ENCODE measurements at places on chromosomes 4 and X.

- no peak for DNase-seq
These were observed 288.6 kb downstream of the EPHA5 start for GRCh38 chr4:65381648-65382047.

DNA sequence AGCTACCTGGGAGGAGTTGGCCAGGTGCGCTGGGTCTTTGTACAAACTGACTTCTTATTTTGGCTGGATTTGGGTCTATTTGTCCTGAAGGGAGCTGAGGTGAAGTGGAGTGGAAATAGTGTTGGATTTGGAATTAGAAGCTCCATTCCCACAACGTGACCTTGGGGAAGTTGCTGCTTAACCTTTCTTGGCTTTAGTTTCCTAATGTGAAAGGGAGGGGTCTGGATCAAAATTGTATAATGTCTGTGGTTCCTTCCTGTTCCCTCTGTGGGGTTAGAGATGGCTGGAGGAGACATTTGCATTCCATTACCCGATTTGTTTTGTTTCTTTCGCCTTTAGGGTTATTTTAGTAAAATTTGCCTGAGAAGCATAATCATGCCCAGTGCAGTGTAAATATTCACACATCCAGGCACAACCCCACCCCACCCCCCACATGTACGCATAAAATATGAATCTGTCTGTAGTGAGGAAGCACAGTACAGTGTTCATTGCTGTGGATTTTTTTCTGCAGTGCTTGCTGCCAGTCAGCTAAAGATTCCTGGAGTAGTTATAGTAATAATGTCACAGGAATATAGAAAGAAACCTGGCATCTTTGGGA is 21.5 kb downstream of the JADE1 start:
- DNase-seq, result no peak

DNA sequence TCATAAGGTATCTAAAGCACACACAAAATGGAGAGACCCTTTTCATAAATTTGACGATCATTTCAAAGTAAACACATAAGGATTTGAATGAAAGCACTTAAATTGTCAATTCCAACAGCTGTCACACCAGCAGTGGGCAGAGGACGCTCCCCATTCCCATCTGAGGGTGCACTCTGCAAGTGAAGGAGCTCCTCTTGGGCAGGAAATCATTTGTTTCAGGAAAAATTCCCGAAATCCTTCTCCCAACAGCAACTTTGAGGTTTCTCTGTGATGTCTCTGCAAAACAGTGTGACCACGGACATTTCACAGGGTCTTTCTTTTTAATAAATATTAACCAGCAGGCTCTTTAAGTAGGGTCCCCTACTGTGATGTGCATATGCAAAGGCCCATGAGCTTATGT is 111.0 kb downstream of the EPHA5 start:
- no peak for DNase-seq

DNA sequence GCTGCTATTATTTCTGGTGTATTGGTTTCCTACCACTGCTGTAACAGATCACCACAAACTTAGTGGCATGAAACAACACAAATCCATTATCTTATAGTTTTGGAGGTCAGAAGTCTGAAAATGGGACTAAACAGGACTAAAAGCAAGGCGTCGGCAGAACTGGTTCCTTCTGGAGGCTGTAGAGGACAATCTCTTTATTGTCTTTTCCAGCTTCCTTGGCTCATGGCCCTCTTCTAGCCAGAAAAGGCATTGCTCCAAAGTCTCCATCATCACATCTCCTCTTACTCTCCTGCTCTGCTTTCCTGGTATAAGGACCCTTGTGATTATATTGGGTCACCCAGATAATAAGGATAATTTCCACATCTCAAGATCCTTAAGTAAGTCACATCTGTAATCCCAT is 121.9 kb downstream of the CLCN4 start:
- no peak for DNase-seq

- no peak for DNase-seq
These were observed 67.4 kb upstream of the WDR1 start for GRCh38 chr4:10184041-10184440.

GRCh38 chr4:37934096-37934495 is 26.1 kb upstream of the PTTG2 start:
- DNase-seq, result no peak

DNA sequence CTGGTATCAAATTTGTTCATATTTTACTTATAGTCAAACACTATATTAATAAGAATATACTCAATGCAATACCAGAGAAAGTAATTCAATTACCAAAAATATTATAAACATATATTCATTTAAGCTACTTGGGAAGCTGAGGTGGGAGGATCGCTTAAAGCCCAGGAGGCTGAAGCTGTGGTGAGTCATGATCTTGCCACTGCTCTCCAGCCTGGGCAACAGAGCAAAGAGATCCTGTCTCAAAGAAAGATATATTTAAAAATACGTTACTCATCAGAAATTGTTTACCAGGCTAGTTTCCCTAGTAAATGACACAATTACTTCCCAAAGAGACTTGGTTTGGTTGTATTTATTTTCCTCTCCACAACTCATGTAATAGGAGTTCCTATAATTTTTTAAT is 433.6 kb downstream of the GASK1B start:
- DNase-seq, result no peak

- no peak for DNase-seq
These were observed 900.9 kb downstream of the RAB28 start for GRCh38 chr4:12583275-12583674.

DNA sequence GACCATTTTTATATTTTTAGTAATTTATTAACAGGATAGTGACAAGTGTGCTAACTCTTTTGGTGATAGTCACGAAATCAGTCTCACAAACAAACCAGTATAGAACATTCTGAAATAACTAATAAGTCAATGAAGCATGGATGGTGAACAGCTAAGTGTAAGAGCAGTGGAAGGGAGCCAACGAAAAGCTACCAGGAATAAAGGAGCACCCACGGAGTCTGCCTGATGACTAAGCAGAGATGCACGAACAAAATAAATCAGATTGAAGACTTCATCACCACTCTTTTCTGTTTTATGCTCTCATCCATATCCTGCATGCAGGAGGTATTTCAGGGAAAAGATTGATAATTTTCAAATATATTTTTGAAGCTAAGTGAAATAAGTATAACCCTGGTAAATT is 891.1 kb upstream of the HS3ST1 start:
- DNase-seq, result no peak
